AG04449 (cell line): ENCODE measurements at places on chromosomes 11 and 22.

GRCh38 chr11:65539744-65540289, 14.9 kb downstream of the SCYL1 start:
- DNase-seq, result no peak

DNA sequence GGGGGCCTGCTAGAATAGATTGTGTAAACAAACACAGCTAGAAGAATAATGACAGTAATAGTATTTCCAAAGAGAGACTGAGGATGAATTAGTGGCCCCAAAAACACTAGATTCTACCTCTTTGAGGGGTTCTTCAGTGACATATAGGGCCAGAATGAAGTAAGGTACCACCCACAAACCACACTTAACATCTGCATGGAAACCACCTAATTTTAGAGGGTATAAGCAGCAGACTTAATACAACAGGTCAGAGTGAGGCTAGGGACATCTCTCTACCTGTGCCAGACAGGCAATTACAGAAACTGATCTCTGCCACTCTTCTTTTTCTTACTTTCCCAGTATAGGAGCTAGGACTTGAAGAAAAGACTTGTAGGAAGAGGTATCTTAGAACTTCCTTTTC, 20.1 kb downstream of the ELP4 start:
- DNase-seq, result no peak

GRCh38 chr11:130573767-130574166, 125.3 kb downstream of the ADAMTS15 start:
- no peak for DNase-seq

GRCh38 chr11:41519696-41520095, 60.2 kb upstream of the LRRC4C start:
- DNase-seq, result no peak

DNA sequence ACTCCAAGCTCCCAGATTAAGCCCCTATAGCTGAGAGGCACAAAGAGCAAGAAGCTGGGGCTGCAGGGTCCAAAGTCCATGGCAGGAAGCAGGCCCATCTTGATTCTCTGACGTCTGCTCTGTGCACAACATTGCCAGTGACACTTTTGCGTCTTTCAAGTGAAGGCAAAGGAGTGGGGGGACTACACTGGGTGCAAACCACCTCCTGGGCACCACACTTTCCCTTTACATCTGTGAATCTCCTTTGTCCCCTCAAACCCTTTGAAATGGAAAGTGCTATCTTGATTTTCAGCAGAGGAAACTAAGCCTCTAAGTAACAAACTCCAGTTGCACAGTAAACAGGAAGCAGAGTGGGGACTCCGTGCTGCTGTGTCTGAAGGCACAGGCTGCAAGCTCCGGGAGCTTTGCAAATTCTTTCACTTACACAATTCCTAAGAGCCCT, 428.0 kb downstream of the LARGE1 start:
- DNase-seq, result no peak

DNA sequence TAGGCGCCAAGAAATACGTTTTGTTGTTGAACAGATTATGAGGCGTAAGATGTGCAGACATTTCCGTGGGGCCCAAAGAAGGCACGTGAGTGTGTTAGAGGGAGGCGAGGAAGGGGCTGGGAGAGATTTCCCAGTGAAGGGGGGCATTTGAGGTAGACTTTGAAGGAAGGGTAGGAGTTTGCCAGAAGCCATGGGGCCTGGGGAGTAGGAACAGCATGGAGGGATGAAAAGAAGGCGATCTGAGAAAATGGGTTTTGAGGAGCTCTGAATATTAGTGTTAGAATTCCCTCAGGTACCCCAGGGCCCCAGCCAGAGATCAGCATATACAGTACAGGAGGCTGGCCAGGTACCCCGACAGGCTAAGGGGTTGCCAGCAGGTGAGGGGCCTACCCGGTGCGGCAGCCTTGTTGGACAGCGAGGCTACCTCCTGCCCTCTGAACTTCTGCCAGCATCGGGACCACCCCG, 414 bp upstream of the MIEF1 start:
- DNase-seq, result no peak

GRCh38 chr11:8258784-8259183, 4.9 kb downstream of the LMO1 start:
- DNase-seq, result no peak

DNA sequence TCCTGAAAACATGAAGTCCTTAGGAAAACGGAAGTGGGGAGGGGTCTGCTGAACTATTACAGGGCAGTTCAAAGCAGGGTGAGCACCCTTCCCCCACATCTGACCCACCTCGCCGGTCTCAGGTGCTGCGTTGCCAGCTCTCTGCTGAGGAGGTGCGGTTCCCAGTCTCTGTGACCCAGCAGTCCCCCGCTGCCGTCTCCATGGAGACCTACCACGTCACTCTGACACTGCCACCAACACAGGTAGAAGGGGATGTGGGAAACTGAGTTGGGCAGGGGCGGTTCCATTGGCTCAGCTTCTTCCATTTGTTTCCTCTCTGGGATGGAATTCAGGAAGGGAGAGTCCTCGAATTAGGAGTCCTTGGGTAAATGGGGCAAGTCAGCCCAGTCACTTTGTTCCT, 3.3 kb downstream of the C2CD2L start:
- DNase-seq, result no peak

DNA sequence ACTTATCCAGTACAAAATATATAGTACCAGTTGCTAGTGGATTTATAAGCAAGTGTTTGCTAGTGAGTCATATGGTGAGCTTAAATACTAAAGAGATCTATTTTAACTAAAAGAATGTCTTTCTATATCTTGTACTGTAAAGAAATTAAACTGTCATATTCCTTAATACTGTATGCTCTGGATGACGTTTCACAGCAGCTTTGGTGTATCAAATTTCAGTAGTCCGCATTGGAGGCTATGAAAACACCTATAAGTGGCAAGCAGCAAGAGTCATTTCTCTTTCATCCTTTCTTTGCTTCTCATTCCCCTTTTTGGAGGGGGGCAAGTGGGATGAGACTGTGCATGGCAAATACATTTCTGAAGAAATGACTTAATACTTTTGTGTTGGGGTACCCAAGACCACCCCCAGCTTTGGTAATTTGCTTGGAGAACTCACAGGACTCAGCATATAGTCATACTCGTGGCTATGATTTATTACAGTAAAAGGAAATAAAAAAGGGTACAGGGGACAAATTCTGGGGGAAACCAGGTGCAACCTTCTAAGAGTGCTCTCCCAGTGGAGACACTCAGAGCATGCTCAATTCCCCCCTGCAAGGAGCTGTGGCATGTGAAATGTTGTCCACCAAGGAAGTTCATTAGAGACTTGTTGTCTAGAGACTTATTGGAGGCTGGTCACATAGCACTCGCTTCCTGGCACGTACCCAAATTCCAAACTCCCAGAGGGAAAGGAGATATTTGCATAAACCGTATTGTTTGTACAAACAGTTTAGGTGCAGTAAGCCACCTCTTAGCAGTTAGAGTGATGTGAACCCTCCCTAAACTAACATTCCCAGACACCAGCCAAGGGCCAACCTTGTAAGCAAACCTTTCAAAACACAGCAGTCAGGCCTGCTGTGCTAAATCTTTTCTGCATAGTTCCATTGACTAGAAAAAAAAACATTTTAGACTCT, 210.8 kb downstream of the PGR start:
- DNase-seq, result no peak

- DNase-seq, result no peak
Observed at GRCh38 chr11:129933262-129933661, 37.9 kb upstream of the NFRKB start.

DNA sequence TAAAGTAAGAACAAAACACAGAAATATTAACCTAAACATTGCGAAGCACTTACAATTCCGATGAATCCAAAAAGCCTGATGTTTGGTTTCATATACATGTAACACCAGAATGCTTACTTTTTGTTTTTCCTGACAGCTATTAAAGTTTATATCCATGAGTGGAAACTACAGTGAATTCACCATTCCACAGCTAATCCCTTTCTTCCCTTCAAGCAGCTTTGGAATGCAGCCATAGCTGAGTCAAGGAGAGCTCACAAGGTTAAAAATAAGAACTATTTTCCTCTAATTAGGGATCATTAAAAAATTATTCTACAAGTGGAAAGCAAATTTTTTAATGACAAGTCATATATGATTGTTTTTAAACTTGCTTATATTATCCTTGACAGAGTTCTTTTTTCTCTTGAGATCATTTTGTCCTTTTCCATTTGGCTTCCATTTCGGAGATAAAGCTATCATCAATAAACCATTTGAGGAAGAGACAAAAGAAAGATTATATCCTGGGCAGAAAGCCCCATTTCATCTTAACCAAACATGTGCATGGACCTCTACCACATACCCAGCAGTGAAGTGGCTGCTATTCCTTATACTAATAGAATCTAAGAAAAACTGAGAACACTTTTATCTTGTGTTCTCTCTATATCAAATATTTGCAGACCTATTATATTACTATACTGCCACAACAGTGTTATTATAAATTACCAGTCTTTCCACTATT, 19.7 kb upstream of the FIBIN start:
- no peak for DNase-seq

DNA sequence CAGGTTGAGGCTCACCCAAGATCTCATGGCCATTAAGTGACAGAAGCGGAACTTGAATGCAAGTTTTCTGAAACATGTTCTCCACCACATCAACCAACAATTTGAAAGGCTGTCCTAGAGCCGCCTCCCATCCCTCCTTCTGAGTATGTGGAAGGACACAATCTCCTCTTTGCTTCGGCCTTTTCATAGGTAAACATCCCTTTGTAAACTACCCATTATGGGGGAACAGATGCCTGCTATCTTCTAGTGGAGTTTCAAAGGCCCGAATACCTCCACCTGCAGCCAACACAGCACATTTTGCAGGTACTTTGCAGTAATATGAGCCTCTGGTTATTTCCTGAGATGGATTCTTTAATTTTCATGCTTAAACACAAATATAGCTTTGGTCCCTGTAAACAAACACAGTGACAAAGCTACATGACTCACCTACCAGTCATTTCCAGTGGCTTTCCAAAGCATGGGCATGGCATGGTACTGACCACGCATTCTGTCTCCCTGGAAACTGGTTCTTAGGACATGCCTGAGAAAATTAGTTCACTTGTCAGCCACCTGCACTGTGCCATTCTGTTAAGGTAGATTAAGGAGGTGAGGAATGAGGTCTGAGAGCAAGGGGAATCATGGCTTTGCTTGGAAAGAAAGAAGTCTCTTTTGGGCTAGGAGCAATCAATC, 60.2 kb downstream of the EHF start:
- no peak for DNase-seq

DNA sequence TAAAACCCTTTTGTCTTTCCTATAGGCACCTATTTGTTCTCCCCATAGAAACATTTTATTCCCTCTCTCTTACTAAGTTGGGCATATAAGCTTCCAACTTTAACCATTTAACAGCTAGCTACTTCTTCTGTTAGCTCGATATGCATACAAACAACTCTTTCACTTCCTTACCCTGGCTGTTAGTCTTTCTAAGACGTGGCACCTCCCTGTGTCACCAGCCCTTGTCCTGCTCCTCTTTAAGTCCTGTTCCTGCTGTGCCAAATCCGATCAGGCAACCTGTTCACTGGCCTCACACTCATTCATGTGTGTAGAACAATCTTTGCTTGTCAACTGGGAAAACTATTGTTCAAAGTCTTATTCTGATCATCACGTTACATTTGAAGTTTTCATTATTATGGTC, 1376.1 kb upstream of the TENM4 start:
- no peak for DNase-seq

DNA sequence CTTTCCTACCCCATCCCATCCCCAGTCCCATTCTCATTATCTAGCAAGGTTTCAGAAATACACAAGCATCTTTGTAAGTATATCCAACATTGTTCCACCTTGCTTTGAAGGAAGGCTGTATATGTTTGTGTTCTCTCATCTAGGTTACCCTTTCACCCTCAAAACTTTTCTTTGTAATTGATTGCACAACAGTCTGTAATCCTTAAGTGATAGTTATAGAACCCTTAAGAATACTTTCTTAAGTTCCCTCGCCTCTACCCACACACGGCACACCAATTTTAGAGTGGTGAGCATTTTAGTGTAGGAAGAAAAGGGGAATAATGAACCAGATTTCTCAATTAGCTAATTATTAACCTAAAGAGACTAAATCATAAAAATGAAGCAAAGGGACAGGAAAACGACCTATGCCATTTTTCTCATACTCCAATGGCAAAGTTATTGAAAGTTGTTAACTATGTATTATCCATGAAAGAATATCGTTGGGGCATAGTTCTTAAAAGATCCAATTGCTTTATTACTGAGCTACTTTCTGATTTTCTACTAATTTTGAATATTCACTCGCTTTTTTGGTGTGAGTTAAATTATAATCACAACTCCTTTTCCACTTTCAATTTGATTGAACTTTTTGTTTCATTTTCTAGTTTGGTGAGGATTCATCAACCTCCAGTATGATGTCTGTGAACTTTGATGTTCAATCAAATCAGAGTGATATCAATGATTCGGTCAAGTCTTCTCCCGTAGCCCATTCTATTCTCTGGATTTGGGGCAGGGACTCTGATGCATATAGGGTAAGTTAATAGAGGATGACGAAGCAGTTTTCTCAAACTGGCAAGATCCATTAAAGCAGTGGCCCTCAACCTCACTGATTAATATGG, 44.9 kb downstream of the TTC17 start:
- no peak for DNase-seq

DNA sequence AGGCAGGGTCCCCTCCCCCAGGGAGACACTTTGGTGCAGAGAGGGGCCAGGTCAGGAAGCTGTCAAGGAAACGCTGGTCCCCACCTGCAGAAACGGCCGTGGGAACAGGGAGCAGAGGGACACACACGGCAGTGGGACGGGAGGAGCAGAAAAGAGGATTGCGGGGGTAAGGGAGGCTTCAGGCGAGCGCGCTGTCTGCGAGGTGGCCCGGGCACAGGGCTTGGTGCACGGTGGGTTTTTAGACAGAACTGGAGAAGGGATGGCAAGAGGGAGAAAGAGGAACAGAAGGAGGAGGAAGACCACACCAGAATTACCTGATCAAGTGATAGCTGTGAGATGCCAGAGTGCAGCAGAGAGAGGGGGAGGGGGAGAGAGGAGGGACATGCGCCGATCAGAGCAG, 6.0 kb upstream of the KLHL35 start:
- DNase-seq, result no peak

- no peak for DNase-seq
Observed at GRCh38 chr11:72245263-72245816, 1.4 kb upstream of the PHOX2A start.

GRCh38 chr11:108726077-108726800, 61.4 kb downstream of the DDX10 start:
- DNase-seq, result no peak

GRCh38 chr11:57464539-57465181, 4.3 kb downstream of the RTN4RL2 start:
- no peak for DNase-seq
